Upper lobe of left lung (tissue), 6 donors: ENCODE measurements at places on chromosomes 2 and 18. TPM values are rescaled to one million over a fixed set of nuclear protein-coding genes. Genes with fewer than 3 reads are reported as not detected.
A peak's percentile ranks its signal among the peaks of the same experiment; 100 is the strongest.

- H3K27me3 ChIP-seq = peaks cover 12% of the 10 kb centered on the region
- H3K27ac ChIP-seq = no peak overlapping the region
- H3K36me3 ChIP-seq = no peaks in the 10 kb centered on the region
- no peak for DNase-seq
Observed at GRCh38 chr2:39661826-39662225, 3.9 kb upstream of the TMEM178A start.

DNA sequence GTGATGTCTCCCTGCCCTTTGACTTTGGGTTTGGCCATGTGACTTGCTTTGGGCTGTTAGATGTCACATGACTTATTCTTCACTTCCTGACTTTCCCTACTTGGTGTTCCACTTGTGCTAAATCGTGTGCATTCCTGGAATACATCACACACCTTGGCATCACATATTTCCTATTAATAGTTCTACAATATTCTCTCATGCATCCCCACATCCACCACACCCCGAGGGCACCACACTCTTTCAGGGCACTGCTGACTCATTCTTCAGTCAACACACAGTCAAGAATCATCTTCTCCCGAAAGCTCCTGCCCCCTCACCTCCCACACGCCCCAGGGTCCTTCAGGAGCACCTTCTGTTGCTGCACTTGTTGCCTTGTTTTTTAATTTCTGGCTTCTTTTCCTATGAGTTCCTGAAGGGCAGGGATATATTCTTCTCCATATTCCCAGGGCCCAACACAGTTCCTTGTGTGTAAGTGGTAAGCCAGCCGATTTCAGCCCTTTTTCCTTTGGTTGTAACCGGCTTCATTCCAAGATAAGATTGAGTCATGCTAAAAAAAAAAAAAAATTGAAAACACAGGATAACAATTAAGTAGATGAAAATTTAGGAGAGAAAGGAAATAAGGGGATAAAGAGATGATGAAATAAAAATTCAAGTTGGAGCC is 341.4 kb downstream of the SLC4A3 start:
- no peak for DNase-seq
- no peaks in the 10 kb centered on the region for H3K4me1 ChIP-seq
- H3K4me3 ChIP-seq = no peak overlapping the region
- H3K36me3 ChIP-seq = no peaks in the 10 kb centered on the region
- no peaks in the 10 kb centered on the region for H3K27me3 ChIP-seq

- no peak for DNase-seq
- peaks cover 14% of the 10 kb centered on the region for H3K4me1 ChIP-seq
- peak overlapping the region; percentile 50 for H3K4me3 ChIP-seq
- peak overlapping the region; percentile 80 for H3K27ac ChIP-seq
Observed at GRCh38 chr18:33576999-33577646, 896 bp upstream of the ASXL3 start.

ALK gene
- total RNA-seq = 0.20 TPM

DYSF gene
- total RNA-seq = 60.8 TPM

- no peak for DNase-seq
- H3K4me1 ChIP-seq = no peaks in the 10 kb centered on the region
- H3K27ac ChIP-seq = no peak overlapping the region
- H3K27me3 ChIP-seq = no peaks in the 10 kb centered on the region
- H3K4me3 ChIP-seq = no peak overlapping the region
Observed at GRCh38 chr18:51398104-51398503, 200.6 kb upstream of the MEX3C start.

LBH gene
- total RNA-seq = 270 TPM

- no peaks in the 10 kb centered on the region for H3K27me3 ChIP-seq
- no peaks in the 10 kb centered on the region for H3K36me3 ChIP-seq
- no peak overlapping the region for H3K27ac ChIP-seq
Observed at GRCh38 chr2:545711-546650, 131.2 kb downstream of the TMEM18 start.

DNA sequence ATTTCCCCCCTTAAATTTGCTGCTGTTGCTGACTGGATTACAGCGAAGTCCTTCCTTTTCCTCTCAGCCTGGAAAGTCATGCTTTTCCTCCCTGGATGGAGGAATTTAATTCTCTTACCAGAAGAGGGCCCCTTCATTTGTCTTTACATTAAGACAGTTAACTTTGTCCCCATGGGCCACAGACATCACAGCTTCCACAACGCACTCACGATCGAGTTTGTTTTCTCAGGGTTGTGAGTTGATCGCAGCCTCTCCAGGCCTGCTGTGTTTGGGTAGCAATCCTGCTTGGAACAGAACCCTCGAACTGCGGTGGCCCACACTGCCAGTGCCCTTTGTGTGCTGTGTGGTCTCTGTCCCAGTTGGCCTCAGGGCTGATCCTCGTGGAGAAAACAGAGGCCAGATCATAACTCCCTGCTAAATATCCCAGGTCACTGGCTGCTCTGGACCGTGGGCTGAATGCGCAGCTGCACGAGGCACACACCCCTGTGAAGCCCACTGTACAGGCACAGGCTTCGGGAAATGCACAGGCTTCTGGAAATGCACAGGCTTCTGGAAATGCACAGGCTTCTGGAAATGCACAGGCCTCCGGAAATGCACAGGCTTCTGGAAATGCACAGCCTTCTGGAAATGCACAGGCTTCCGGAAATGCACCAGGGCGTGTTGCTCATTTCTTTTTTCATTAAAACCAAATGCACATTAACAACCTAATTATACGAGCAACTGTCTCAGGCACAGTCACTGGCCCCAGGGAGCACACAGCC is 2.2 kb upstream of the PDIA6 start:
- DNase-seq = no peak
- H3K4me1 ChIP-seq = peaks cover 26% of the 10 kb centered on the region

DNA sequence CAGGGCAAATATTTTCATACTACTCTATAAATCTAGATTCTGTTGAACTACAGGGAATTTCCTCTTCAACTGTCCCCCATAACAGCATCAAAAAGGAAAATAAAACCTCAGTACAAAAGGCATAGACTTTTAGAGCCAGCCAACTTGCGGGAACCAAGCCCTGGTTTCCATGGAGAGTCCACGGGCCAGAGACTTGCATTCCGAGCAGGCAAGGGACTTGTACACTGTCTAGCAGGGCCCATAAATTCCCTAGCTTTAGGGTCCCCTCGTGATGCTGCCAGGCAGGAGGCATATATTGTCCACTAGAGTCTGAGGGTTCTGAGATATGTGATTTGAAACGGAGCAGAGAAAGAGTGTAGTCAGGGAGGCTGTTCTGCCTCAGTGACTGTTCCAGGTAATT is 153.1 kb upstream of the SLC14A2 start:
- H3K36me3 ChIP-seq = no peaks in the 10 kb centered on the region
- no peaks in the 10 kb centered on the region for H3K4me1 ChIP-seq
- no peak overlapping the region for H3K27ac ChIP-seq
- H3K27me3 ChIP-seq = no peaks in the 10 kb centered on the region

CRYGC gene
- total RNA-seq = not detected

DNA sequence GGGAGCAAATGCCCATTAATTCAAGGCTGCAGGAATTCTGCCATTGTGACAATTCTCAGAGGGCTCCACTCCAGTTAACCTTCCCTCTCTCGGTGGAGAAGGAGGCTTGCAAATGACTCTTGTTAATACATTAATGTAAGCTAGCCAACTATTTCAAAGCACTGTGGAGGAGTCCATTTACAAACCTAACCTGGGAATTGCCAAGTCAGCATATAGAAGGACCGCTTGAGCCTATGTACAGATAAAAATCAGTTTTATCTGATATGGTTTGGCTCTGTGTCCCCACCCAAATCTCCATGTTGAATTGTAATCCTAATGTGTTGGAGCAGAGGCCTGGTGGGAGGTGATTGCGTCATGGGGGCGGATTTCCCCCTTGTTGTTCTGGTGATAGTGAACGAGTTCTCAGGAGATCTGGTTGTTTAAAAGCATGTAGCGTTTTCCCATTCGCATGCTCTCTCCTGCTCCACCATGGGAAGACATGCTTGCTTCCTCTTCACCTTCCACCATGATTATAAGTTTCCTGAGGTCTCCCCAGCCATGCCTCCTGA is 366.7 kb downstream of the LRATD1 start:
- H3K4me1 ChIP-seq = no peaks in the 10 kb centered on the region
- no peak overlapping the region for H3K4me3 ChIP-seq
- H3K27ac ChIP-seq = no peak overlapping the region
- H3K36me3 ChIP-seq = no peaks in the 10 kb centered on the region
- H3K27me3 ChIP-seq = no peaks in the 10 kb centered on the region
